ENCODE measurements at places on chromosomes 13 and 19.

DNA sequence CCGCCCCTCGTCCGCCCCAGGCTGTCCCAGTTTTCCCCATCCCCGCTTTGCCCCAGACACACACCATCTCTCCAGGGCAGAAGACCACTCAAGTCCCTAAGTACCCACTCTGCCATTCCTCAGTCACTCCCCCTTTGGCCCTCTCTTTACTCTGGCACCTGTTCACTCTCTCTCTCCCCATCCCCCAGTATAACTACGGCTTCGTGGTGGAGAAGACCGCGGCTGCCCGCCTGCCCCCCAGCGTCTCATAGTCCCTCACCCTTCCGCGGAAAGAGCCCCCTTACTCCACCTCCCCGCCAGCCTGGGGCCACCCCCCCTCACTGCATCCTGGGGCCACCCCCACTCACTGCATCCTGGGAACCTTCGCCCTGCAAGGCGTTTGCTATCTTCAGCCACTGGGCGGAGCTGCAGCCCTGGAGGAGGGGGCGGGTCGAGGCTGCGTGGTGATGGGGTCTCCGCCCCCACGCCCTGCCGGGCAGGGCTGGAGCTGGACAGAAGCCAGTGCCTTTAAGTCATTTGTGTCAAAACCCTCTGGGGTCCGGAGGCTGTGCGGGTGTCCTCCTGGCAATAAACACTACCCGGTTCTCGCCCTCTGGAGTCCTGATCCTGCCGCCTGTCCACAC is 5.0 kb downstream of the MVB12A start:
- DNase-seq = no peak

GRCh38 chr19:19527674-19528625 is 761 bp upstream of the YJEFN3 start:
- DNase-seq = no peak

- peak; percentile 77 for DNase-seq
Observed at GRCh38 chr19:1266129-1266915, 2.8 kb upstream of the CIRBP start.

GRCh38 chr19:41351339-41352245 is 2.1 kb downstream of the TGFB1 start:
- DNase-seq = peak; percentile 80

GRCh38 chr13:50140153-50140552 is 124.9 kb downstream of the KCNRG start:
- DNase-seq = no peak

DNA sequence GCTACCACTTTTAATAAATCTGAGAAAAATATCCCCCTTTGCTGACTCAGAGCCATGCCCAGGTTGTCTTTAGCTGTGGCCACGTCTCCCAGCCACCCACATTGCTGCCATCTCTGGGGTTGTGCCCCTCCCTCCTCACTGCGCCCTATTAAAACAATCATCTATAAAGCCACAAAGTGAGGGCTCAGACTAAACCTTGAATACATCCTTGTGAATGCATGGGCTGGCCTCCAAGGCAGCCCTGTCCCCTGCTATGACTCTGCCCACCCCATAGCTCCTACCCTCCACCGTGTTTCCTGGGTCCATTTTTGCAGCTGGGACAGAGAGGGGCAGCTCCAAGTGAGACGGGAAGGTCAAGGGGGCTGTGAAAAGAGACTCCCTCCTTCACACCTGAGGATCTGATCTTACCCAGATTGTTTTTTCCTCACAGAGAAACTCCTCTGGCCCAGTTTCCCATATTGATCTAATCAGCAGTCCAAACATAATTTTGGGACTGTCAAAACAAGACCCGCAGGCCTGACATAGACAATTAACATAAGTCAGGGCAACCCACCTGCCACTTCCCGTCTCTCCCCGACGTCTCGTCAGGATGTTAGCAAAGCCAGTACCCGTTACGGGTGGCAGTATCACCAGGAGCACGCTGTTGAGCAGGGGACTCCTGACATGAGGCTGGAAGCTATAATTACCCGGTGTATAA is 199.0 kb downstream of the KATNAL1 start:
- no peak for DNase-seq

DNA sequence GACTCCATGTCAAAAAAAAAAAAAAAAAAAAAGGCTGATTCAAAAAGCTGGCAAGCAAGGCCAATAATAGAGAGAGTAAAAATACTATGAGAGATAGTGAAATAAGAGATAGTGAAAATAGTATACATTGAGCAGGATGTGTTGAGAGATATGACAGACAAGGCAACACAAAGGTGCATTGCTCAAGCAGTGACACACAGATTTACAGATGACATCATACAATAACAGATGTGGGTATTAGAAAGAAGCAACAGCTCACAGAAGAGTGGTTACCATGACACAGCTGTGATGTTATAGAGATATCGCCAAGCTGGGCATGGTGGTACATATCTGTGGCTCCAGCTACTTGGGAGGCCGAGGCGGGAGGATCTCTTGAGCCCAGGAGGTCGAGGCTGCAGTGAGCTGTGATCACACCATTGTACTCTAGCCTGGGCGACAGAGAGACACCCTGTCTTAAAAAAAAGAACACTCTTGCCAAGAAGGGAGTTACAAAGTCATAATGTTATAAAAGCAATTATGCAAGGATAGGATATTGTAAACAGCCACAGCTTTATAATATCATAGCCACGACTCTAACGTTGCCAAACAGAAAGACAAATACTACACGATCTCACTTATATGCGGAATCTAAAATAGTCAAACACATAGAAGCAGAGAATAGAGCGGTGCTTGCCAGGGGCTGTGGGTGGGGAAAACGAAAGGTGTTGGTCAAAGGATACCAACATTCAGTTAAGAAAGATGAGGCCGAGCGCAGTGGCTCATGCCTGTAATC is 10.3 kb downstream of the TNFSF9 start:
- no peak for DNase-seq

DNA sequence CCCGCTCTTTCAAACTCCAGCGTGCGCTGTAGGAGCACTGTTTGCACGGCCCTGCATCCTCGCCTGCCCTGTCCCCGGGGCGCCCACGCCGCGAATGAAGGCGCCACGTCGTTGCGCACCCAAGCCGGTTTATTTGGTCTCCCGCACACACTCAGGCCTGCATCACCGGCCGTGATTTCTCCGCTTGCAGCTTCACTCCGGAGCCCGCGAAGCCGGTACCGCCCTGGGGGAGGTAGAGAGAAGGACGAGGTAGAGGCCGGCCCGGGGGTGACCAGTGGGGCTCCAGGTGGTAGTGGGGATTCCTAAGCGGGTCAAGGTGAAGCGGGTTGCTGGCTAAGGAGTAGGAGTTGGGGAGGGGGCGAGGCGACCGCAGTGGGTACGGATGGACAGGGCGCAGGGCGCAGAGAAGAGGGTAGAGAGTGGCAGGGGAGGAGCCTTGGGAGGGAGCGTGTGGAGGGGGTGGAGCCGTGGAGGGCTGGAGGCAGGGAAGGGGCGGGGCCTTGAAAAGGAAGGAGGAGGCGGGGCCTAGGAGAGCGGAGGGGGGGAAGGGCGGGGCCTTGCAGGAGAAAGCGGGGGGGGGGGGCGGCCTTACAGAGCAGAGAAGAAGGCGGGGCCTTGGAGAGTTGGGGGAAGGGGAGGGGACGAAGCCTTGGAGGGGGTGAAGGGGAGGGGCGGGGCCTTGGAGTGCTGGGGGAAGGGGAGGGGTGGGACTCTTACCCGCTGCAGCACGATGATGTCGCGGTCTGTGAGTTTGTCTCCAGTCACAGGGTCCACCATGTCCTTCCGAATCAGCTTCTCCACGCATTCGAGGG is 24.6 kb downstream of the NOSIP start:
- DNase-seq = peak; percentile 81

- DNase-seq = no peak
Observed at GRCh38 chr19:33235996-33236350, 10.3 kb upstream of the SLC7A10 start.

GRCh38 chr13:26656919-26657318 is 99.4 kb downstream of the WASF3 start:
- no peak for DNase-seq

- DNase-seq = no peak
Observed at GRCh38 chr13:25915840-25916518, 135.8 kb downstream of the SHISA2 start.

DNA sequence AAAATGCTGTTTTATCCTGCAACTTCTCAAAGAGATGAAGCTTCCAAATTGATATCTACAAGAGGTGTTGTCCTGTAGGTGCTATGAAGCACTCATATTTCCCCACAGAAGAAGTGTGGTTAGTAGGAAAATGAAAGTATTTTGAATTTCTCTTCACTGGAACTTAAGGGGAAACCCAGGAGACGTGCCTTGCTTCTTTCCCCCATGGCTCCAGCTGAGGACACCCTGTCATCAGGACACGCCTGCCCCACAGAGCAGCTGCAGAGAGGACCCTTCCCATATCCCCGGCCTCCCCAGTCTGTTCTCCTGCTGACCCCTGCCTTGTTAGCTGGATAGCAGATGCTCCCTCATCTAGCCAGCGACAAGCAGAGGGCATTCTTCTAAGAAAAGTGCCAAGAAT is 371.3 kb downstream of the COG6 start:
- peak; percentile 58 for DNase-seq

- DNase-seq = no peak
Observed at GRCh38 chr13:99610702-99611289, 109.5 kb downstream of the TM9SF2 start.

- DNase-seq = no peak
Observed at GRCh38 chr19:18610245-18610555, 2.5 kb upstream of the TMEM59L start.
